Omental fat pad (tissue), 4 donors: ENCODE measurements at places on chromosomes 11 and 22. TPM values are rescaled to one million over a fixed set of nuclear protein-coding genes. Genes with fewer than 3 reads are reported as not detected.

DNA sequence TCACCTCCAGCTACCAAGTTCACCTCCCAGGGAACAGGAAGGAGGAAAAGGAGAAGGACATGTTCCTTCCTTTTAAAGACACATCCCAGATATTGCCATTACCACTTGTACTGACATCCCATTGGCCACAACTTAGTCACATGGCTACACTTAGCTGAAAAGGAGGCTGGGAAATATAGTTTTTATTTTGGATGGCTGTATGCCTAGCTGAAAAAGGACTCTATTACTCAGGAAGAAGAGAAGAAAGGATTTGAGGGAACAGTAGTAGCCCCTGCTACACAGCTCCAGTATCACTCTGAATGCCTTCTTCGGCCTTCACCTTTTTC, 2.1 kb upstream of the APOA5 start:
- no peak for DNase-seq

DNA sequence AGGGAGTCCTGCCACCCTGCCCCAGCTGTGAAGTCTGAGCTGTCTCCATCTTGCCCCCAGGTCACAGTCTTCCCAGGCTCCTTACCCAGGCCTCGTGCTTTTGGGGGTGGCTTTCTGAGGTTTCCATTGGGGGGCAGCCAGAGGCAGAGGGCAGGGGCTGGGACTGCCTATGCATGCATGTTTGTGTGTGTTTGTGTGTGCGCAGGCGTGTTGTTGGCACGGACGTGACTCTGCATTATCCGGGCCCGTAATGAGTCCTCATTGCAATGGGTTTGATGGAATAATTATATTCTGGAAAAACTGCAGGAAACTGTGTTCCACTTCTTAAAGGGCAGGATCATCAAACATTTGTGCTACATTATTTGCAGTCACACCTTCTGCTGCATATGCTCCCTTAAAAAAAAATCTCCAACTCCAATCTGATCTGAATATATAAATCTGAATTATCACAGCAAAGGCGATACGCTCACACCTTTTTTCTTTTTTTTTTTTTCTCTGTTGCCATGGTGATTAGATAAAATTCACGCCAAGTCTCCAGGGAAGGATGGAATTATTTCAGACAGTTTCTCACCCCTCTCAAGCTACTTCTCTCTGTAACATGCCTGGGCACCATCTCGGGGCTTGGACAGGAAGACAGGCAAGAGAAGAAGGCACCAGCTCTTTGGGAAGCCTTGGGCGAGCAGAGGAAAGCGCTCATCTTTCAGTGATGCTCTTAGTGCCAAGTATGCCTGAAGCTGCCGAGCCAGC, 45.9 kb downstream of the DSCAML1 start:
- no peak for DNase-seq

DNA sequence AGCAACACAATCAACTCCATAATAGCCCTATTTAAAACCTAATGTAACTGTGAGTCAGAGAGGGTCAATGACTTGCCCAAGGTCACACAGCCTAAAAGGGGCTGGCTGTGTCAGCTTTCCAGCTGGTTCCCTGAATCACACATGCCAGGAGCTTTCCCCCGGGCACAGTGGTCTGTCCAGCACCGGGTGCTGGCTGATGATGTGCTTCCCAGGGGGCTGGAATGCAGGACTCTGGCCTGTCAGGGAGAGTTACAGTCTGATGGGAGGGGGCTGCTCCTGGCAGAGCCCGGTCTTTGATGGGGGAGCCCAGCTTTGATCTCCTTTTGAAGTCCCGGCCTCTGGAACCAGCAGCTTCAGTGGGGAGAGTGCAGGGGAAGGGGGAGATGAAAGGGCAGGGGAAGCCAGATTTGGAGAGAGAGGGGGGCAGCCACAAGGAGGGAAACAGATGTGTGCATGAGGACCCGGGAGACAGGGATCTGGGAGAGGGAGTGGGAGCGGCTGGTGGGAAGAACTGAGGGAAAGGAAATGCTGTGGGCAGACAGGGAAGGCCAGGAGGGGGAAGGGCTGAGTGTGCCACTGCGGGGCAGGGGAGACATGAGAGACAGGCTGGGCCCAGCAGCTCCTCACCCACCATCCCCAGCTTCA, 102.7 kb downstream of the NECTIN1 start:
- no peak for DNase-seq

- no peak for DNase-seq
Observed at GRCh38 chr22:49827271-49827852, 311 bp downstream of the BRD1 start.

The KCNK4 gene
- not detected for total RNA-seq

The DEPDC7 gene
- 1.8 TPM for total RNA-seq
